ENCODE measurements at places on chromosomes 5 and 9.

GRCh38 chr5:133489632-133490031, 122.7 kb downstream of the FSTL4 start:
- no peak for DNase-seq

GRCh38 chr5:42121401-42121800, 196.3 kb downstream of the FBXO4 start:
- DNase-seq = no peak

GRCh38 chr5:87770601-87771121, 357.9 kb upstream of the CCNH start:
- no peak for DNase-seq

GRCh38 chr9:108565651-108566378, 290.0 kb downstream of the ACTL7B start:
- DNase-seq = no peak

DNA sequence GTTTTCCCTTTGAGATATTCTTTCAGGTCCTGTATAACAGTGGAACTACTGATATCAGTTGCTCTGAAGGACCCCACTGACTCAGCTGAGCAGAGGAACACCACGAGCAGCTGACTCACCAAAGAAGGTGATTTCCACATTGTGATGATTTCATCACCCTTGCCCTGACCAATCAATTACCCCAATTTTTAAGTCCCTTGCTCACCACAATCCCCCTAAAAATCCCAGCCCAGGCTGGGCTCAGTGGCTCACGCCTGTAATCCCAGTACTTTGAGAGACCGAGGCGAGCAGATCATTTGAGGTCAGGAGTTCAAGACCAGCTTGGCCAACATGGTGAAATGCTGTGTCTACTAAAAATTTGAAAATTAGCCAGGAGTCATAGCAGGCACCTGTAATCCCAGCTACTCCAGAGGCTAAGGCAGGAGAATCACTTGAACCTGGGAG, 125.3 kb upstream of the ABCA1 start:
- peak; percentile 41 for DNase-seq

DNA sequence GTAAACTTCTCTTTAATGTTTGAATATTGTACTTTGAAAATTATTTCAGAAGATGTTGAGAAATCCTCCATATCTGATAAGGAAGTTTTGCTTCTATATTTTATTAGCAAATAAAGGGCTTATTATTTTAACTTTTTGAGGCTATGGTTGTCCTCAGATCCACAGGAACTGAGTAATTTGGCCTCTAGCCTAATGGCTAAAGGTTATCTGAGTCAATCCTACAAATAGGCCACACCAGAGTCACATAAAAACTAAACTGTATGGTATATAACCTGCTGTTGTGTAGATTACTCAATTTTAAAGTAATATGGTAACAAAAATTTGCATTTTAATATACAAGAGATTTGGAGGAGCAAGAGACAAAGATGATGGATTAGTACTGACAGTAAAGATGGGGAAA, 549.2 kb upstream of the GRAMD2B start:
- DNase-seq = no peak

DNA sequence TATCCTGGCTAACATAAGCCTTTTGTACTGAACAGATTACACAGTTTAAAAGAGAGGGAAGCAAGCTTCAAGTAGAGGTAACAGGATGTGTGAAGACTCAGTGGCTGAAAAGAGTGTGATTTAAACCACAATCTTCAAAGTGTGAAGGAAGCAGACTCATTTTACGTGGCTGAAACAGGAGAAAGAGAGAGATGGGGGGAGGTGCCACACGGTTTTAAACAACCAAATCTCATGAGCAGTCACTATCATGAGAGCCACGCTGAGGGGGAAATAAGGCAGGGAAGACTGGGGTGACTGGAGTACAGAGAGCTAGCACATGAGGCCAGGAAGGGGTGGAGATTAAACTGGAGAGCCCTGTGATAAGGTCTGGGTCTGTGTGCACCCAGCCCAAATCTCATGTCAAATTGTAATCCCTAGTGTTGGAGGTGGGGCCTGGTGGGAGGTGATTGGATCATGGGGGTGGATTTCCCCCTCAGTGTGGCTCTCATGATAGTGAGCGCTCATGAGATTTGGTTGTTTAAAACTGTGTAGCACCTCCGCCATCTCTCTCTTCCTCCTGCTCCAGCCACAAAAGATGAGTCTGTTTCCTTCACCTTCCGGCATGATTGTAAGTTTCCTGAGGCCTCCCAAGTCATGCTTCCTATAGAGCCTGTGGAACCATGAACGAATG, 318.6 kb upstream of the CD180 start:
- DNase-seq = peak; percentile 42

DNA sequence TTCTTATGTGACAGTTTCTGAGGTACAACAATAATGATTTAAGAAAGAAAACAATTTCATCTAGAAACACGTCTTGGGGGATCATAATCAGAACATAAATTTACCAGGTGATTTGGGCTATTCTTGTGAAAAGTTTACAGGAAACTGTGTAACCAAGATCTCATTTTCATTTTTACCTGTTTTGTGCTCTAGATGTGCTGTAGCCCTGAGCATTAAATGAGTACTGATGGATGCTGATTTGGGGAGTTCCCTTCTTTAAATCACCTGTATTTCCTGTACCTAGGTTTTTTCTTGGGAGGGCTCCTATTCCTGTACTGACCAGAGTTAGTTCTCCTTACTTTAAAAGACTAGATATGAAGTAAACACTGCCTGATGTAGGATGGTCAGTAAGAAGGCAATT, 12.7 kb downstream of the MATR3 start:
- DNase-seq = no peak

GRCh38 chr5:129163810-129164378, 69.3 kb downstream of the ISOC1 start:
- no peak for DNase-seq

- no peak for DNase-seq
Observed at GRCh38 chr9:23542438-23542837, 283.6 kb downstream of the ELAVL2 start.

DNA sequence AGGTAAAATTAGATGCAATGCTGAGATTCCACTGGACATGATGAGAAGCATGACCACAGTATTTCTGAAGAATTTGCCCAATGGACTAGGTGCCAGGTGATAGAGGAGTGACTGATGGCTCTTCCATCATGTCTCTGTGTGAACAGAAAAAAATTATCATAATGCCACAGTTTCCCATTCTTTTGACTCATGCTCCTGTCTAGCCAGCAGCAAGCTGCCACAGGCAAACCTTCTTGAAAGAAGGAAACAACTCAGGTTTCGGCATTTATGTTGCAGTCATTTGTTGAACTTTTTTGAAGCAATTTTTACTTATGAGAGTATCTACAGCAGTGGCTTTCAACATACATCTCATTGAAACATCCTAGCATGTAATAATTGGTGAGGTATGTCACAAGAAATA, 284.8 kb upstream of the CD180 start:
- no peak for DNase-seq

- no peak for DNase-seq
Observed at GRCh38 chr5:116575326-116576052, 866 bp upstream of the SEMA6A start.

DNA sequence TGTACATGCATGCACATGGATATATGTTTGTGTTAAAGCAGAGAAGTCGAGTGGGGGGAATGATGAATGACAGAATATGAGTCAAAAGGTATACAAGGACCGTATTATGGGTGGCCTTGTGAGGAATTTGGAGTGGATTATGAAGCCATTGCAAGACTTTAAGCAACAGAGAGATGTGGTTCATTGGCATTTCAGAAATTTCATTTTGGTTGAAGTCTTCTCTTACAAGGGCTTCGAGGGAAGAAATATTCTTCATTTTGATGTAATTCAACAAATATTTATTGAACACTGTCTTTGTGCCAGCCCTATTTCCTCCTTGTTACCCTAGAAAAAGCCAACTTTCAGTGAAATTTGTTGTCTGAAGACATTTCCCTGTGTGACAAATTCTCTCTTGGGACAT, 83.9 kb upstream of the SLCO6A1 start:
- DNase-seq = no peak

DNA sequence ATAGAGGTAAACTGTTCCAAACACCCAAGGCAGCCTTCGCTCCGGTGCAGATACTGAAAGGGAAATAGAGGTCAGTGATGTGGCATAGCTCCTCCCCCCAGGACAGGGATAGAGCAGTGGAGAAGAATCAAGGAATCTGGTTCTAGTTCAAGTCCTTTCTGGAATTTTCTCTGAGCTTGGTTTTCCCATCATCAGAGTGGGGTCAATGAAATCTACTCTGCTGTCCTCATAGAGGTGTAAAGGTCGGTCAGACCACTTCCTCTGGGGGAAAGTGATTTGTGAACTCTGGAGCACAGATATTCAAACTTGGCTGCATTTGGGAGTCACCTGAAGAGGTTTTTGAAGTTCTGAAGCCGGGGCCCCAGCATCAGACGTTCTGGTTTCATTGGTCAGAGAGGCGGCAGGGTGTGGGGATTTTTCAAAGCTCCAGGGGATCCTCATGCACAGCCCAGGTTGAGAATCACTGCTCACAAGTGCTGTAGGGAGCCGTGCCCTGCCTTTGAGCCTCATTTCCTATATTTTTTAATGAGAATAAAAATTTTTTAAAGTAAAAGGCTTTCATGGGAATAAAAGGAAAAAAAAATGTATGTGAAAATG, 105.7 kb upstream of the RAD23B start:
- DNase-seq = no peak

DNA sequence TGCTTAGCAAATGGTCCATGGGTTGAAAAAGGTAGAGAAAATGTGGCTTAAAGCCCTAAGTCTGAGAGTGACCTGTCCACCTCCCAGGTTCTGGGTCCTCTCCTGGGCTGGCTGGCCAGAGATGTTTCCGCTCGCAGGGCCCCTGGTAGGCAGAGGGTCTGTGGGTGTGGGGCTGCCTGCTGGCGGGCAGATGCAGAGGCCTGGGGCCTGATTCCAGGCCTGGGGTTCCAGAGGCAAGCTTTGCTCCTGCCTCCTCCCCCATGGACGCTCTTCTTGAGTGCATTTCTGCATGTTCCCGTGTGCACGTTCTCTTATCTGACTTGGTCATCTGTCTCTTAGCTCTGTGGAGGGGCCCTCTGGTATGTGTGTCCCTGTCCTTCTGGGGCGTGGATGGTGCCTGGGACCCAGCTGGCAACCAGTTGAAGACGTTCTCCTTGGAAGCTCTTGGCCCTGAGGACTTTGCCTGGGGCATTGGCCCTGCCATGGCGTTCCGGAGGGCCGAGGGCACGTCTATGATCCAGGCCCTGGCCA, 3.8 kb downstream of the MIGA2 start:
- no peak for DNase-seq

GRCh38 chr9:12963537-12963936, 188.7 kb downstream of the LURAP1L start:
- DNase-seq = no peak

DNA sequence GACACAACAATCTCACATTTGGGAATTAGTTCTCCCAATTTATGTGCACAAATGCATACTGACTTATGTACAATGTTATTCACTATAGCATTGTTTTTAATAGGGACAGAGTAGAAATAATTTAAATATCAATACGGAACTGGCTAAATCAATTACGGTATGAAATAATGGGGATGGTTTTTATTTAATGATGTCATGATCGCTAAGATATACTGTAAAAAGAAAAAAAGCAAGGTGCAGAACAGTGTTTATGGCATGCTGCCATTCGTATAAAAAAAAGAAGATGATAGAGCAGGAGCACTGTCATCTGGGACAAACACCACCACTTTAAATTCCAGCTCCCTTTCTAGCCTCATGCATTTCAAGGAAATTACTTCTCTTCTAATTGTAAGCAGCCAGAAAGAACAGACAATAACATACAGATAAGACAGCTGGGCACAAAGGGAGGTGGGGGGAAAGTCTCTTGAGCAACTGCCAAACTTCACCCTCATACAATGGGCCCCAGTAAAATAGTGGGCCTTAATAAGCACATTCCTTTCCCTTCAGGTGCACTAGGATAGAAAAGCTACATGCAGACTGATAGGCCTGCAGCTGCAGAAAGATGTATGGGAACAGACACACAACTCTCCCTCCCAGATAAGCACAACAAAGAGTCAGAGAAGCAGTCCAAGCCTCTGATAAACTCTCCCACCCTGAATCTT, 8.4 kb downstream of the SREK1IP1 start:
- DNase-seq = no peak

- DNase-seq = no peak
Observed at GRCh38 chr5:91443023-91443422, 59.9 kb upstream of the ARRDC3 start.

GRCh38 chr9:5435912-5436311, 1.8 kb downstream of the PLGRKT start:
- DNase-seq = no peak

Measured in CD4-positive, alpha-beta T cell treated with Interleukin-2 at 100 ng/mL for 4 hours (primary cell).